ENCODE measurements at places on chromosomes 12 and 14.

DNA sequence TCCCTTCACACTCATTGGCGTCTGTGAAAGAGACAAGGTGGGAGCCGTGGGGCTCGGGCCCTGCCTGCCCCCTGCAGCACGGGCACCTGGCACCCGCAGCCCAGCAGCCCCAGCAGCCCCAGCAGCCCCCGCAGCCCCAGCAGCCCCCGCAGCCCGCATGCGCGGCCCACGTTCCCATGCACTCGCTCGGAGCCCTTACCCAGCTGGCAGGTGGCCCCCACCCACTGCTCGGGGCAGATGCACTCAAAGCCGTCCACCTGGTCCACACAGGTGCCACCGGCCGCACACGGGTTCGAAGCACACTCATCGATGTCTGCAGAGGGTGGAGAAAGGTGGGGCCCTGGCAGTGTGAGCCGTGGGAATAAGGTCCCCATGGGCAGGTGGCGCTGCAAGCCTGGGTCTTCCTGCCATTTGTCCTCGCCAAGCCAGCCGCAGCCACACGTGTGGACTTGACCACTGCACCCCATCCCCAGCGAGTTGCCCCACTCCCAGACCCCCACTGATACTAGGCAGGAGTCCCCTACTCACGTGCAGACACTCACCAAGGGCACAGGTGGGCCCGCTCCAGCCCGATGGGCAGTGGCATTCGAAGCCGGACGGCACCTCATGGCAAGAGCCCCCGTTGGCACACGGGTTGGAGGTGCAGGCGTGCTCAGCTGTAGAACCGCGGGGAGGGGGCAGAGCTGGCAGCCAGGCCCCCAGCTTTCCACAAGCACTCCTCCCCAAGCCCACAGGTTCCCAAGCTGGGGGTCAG is 17.3 kb downstream of the JAG2 start:
- DNase-seq: peak; percentile 4

- DNase-seq: no peak
Observed at GRCh38 chr14:54673193-54674045, 106.5 kb downstream of the SAMD4A start.

DNA sequence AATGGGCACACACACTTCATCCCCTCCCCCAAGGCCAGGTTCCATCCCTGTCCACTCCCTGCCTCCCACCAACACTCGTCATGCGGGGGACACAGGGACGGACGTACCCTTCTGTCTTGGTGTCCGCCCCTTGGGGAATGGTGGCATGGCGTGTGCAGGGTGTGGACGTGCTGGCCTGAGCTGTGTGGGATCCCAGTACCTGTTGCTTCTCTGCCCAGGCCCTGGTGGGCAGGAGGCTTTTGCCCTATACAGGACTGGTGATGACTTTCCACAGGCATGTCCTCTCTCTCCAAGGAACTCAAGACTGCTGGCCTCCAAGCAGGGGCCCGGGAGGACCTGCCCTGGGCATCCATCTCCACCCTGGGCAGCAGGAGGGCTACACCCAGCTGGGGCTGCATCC is 195.8 kb upstream of the PRMT8 start:
- no peak for DNase-seq

DNA sequence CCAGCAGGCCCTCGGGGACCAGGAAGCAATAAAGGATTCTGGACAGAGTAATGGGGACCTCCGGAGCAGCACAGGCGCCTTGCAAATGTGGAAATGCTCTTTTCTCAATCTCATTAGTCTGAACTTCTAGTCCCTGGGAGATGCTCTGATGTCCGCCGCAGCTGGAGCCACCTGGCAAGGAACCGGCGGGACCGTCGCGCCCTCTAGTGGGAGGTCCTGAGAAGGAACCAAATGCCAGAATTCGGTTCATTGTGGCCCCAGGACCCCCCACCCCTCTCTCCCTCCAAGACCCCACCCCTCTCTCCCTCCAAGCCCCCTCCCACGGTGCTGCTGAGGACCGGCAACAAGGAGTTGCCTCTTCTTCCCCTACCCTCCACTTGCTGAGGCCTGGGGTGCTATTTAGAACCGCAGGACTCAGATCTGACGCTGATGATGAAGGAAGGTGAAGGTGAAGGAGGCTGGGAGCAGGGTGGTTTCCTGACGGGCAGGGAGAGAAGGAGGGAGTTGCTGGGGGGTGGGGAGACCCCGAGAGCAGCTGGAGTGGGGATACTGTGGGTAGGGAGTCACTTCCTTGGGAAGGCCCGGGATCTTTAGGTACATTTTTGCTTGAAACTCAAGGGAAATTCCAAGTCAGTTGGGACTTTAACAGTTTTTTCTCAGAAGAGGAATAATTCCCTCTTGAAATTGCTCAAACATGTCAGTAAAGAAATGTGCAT is 42.5 kb downstream of the SMIM41 start:
- peak; percentile 84 for DNase-seq

GRCh38 chr14:64812412-64812811 is 67.3 kb downstream of the SPTB start:
- DNase-seq: peak; percentile 67

DNA sequence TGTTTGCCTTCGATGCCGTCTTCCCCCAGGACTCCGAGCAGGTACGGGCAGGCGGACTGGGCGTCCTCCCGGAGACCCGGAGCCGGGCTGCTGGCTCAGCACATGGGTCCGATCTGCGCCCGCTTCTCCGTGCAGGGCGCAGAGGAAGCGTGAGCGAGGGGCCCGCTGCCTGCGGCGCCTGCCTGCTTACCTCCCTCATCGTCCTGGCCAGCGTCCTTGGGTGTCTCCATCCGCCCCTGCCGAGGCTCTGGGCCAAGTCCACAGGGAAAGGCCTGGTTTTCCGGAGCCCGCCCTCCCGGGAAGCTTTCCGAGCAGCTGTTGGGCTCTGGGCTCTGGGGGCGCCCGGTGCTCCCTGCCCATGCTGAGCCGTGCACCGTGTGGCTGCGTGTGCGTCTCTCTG is 33.5 kb downstream of the KIF26A start:
- DNase-seq: no peak

DNA sequence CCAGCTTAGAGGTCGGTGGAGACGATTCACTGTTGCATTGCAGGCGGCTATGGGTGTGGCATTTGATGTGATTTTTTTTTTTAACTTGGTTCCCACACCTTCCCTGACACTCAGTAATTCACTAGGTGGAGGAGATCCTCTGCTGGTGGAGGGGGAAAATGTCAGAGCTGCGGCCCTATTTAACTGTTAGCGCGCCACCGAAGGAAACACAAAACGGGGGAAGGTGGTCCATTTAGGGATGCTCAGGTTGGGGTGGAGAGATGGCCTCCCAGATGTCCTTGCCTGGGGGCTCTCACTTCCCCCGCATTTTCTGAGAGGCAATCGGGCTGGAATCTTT is 4.3 kb upstream of the HOXC12 start:
- DNase-seq: no peak

DNA sequence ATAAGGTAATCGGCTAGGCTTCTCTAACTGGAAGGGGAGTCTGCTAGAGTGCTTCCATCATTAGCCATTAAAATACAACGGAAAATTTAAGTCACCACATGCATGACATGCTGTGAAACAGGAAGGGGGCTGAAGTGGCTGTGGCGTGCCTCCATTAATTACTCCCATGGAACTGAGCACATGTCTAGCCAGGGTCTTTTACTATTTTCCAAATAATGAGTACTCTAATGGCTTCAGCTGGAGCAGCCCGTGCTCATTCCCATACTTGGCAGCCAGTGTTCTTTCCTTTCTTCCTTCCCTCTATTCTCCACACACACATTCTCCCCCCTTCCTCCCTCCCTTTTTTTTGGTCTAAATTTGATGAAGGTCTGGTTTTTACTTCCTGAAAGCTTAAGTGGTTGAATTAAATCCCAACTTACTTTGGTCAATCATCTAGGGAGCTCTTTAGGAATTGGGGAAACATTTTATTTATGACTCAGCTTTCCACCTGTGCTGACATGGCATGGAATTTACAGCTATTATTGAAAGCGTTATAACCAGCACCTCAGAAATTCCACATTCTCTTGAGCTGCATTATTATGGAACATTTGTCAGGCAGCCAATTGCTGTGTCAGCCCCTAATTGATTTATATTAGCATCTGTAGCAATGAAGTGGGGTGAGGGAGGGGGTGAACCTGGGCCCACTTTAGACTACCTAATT is 72.3 kb downstream of the LRIG3 start:
- DNase-seq: no peak

DNA sequence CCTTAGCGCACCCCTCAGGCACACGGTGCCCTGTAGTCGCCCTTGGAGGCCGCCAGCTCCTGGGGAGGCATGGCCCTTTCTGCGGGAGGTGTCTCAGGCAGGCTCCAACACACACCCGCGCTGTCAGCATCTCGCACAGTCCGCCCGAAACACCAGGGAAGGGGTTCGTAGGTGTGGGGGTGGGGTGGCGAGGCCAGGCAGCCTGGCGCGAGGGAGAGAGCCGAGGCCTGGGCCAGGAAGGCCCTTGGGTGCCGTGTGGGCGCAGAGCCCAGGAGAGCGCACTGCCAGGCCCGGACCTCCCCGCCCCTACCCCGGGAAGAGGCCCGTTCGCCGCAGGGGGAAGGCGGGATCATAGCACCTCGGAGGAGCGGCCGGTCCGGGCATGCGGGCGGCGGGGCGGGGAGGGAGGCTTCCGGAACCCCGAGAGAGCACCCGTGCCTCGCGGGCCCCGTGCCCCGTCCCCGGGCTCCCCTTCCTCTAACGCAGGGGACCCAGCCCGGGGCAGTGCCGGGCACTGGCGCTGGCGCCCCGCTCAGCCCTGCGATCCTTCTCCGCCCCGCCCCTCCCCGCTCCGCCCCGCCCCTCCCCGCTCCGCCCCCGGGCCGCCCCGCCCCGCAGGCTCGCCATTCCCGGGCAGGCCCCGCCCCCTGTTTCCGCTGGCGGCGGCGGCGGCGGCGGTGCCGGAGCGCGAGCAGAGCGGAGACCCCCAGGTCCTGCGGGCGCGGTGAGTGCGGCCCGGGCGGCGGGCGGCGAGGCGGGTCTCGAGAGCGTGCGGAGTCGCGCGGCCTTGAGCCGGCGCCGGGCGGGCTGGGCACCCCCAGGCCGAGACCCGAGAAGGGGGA is at the start of gene TSPAN9:
TSPAN9 (plus strand) TSS at position 650 of the 842 bp plus-strand sequence. CDS start 123,815 bp downstream, outside the sequence.
- DNase-seq: peak; percentile 83

GRCh38 chr12:82880442-82880901 is 193.8 kb downstream of the TMTC2 start:
- no peak for DNase-seq

GRCh38 chr12:121579190-121579791 is 1.5 kb downstream of the KDM2B start:
- DNase-seq: peak; percentile 56

DNA sequence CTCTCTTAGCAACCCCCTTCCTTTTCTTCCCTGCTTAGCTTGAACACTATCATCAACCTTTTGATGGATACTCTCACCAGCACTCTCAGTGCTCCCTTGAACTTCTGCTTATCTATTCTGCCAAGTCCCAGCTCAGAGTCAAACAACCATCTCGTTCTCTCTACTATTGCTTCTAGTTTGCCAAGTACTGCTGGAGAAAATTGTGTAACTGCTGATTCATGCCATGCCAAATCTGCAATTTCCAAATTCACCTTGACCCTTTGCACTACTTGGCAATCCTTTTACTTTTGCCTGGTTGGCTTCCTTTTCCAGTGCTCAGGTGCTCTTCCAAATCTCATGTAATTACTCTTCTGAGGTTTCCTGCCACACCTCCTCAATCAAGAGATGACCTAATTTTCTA is 2.8 kb upstream of the CCDC196 start:
- DNase-seq: no peak

DNA sequence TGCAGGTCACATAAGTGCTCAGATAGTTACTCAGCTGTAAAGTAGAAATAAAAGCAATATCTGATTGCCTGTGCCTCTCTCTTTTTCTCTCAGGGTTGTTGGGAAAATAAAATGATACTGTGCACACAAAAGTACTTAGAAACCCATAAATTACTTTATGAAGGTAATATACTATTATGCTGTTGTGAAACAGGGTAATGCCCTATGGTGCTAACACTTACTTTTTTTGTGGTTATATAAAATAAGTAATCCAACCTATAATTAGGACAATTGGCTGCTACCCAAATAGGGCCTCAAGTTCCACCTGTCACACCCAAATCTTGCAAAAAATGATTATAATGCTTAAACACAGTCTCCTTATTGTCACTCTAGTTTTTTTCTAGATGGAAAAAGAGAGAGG is 50.6 kb downstream of the DAAM1 start:
- no peak for DNase-seq

DNA sequence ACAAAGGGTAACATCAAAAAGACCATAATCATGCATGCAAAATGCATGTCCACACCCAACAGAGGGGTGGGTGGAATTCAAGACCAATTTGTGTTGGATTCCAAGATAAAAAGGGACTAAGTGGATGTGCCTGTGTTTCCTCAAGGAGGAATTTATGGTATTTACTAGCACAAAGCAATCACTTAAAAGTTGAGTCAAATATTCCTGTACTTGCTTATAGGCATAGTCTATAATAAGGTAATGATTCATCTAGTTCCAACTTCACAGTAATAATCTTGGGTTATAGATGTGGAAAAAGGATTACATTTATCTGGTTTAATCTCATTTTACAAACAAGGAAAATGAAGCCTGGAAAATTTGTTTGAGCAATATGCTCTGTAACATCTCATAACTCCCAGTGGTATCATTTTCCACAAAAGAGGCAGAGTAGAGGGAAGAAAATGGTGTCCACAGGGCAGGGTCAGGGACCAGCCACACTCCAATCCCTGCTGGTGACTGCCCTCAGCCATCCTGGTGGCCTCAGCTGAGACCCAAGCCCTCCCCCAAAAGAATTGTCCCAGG is 80.8 kb upstream of the REP15 start:
- DNase-seq: no peak

- no peak for DNase-seq
Observed at GRCh38 chr12:20444595-20445170, 76.3 kb downstream of the PDE3A start.

- peak; percentile 39 for DNase-seq
Observed at GRCh38 chr14:99971941-99972747, 93.1 kb upstream of the EVL start.

DNA sequence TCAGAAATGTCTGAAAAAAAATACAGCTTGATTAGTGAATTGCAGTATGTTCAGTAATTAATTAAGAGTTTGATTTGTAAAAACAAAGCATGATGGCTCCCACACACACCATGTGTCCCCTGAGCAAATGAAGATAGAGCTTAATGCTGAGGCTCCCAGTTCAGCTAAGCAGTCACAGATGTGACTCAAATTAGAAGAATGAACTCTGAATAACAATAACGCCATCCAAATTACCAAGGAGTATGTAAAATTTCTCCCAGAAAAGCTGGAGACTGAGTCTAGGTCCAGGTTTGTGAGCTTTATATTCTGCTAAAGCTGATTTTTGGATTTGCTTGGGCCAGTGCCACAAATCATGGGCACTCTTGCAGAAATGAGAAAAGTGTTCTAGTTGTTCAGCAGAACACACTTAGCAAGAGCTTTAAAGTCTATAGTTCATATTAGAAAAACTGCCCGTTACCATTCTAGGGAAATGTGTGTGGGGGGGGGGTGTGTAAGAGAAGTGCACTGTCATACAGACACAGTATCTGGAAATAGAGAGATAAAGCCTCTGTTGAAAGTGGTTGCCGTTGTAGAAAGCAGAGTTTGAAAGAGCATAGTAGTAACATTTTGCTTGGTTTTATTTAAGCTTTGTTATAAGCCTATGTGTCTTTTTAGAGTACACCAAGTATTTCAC is 253.1 kb downstream of the BCAT1 start:
- DNase-seq: no peak

DNA sequence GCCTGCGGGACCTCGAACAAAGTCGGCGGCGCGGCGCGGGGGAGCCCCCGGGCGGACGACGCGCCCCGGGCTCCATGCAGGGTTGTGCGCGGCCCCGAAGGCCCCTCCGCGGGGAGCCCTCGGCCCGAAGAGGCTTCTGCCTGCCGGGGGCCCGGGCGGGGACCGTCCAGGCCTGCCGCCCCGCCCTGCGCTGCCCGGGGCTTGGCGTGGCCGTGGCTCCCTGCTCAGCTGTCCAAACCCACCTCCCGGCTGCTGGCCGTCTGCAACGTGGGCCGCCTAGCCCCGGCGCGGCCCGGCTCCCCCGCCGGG is 670 bp downstream of the DYRK2 start:
- no peak for DNase-seq
